Regular cardiac myocyte (primary cell): ENCODE measurements at places on chromosomes 2 and 18. TPM values are rescaled to one million over a fixed set of nuclear protein-coding genes. Genes with fewer than 3 reads are reported as not detected.

The PEX13 gene
- total RNA-seq, result 37.0 and 43.7 TPM in 2 replicates

The PLA2R1 gene
- total RNA-seq, result 4.2 and 17.2 TPM in 2 replicates

The ADRA2B gene
- total RNA-seq, result 2.0 TPM in 1 of 2 replicates, not detected in the other

The HAUS1 gene
- 59.8 and 91.6 TPM in 2 replicates for total RNA-seq

The CNGA3 gene
- not detected in 2 replicates for total RNA-seq

The SERTAD2 gene
- 9.4 and 11.0 TPM in 2 replicates for total RNA-seq

The COQ10B gene
- 67.9 and 68.2 TPM in 2 replicates for total RNA-seq

The C2orf80 gene
- not detected in 2 replicates for total RNA-seq

The TEKT4 gene
- total RNA-seq, result not detected in 2 replicates

The CCDC148 gene
- total RNA-seq, result 0.77 and 2.0 TPM in 2 replicates

The REG3A gene
- not detected in 2 replicates for total RNA-seq

The ITPRIPL1 gene
- 1.1 and 1.3 TPM in 2 replicates for total RNA-seq

The TNFAIP6 gene
- 34.5 and 69.3 TPM in 2 replicates for total RNA-seq

The POTEF gene
- not detected in 2 replicates for total RNA-seq

The UGT1A10 gene
- not detected in 2 replicates for total RNA-seq

The SIX3 gene
- not detected in 2 replicates for total RNA-seq

The POTEC gene
- under 0.01 TPM in 2 replicates for total RNA-seq

The SLC9A2 gene
- total RNA-seq, result under 0.01 TPM in 1 of 2 replicates, not detected in the other

The LCT gene
- total RNA-seq, result under 0.01 TPM in 1 of 2 replicates, not detected in the other

The SCYGR4 gene
- total RNA-seq, result not detected in 2 replicates

The RNU2-63P gene
- total RNA-seq, result not detected in 2 replicates

The RIT2 gene
- not detected in 2 replicates for total RNA-seq

The LMAN1 gene
- total RNA-seq, result 297 and 412 TPM in 2 replicates

The MAL gene
- total RNA-seq, result 0.85 and 0.96 TPM in 2 replicates

The TDRD15 gene
- not detected in 2 replicates for total RNA-seq

The RGPD3 gene
- total RNA-seq, result 0.19 and 0.85 TPM in 2 replicates

The PID1 gene
- total RNA-seq, result 6.9 and 22.8 TPM in 2 replicates

The DNAH6 gene
- total RNA-seq, result under 0.01 TPM in 2 replicates

The UGT1A8 gene
- not detected in 2 replicates for total RNA-seq

The RGPD5 gene
- 14.8 and 31.3 TPM in 2 replicates for total RNA-seq

The TACR1 gene
- 0.19 and 0.56 TPM in 2 replicates for total RNA-seq

The CAD gene
- 22.6 and 47.9 TPM in 2 replicates for total RNA-seq

The RBM44 gene
- total RNA-seq, result 0.19 and 0.56 TPM in 2 replicates

The CIB4 gene
- total RNA-seq, result not detected in 2 replicates
